DMS53 (cell line): ENCODE measurements at places on chromosomes 6 and 20.

DNA sequence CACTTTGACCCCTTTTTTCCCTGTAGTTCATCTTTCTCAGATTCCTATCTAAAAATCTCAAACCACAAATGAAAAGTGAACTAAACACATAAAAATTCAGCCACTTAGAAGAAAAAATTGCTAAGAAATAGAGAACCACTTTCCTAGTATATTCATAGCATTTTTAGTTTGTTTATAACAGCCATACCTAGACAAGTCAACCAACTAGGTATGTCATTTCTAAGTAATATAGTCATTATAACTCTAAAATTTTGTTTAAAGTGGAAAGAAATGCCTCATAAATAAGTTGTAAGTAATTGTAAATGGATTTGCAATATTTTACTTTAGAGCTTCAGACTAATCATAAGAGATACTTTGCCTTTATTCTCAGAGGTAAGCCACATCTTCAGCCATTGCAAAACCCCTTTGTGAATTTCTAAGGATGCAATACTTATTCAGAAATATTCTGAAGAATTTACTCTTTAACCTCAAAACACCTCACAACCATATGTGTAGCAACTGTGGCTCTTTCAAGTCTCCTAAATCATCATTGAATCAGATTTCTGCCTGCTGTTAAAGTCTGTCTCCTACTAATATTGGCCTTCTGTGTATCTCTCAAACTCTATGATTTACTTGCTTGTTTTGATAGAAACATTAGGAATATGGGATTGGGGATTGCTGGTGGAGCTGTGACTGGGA is 6.9 kb upstream of the SUMO4 start:
- DNase-seq: no peak

GRCh38 chr6:98044791-98045470 is 761.9 kb upstream of the MMS22L start:
- no peak for DNase-seq

GRCh38 chr20:42053350-42053749 is 435.2 kb upstream of the CHD6 start:
- no peak for DNase-seq

GRCh38 chr6:40395698-40396076 is 191.5 kb downstream of the LRFN2 start:
- DNase-seq: no peak

GRCh38 chr6:63685446-63686379 is 50.1 kb downstream of the PHF3 start:
- DNase-seq: no peak

GRCh38 chr20:16563066-16563806 is 10.0 kb downstream of the KIF16B start:
- DNase-seq: no peak

GRCh38 chr20:25372584-25373336 is 17.9 kb downstream of the ABHD12 start:
- DNase-seq: no peak

- no peak for DNase-seq
Observed at GRCh38 chr20:63775096-63775978, 35.8 kb downstream of the SLC2A4RG start.

DNA sequence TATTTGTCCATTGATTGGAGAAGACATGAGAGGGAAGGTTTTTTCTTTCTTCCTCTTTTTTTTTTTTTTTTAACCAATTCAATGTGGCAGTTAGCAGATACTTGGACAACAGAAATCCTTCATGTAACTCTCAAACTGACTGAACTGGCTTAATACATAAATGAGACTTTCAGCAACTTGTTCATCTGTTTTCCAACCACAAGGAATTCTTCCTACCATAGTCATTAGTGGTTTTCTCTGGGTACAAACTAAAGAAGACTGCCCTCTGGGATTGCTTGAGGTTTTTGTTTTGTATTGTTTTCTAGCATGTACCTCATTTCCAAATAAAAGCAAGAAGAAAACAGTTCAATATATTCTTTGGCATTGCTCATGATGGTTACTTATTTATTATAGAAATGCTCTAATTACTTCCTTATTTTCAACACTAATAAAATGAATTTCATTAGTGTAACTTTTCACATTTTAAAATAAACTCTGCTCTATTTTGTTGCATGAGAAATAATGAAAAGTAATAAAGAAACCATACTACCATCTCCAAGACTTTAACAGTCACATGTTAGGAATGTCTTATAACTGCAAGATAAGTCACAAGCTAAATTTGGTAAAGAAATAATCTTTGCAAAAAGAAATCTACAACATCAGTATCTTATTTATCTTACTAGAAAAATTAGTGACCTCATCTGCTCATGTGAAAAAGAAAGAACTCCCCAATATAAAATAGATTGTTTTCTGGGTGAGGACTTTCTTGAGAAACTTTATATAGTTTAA is 52.0 kb downstream of the ME1 start:
- no peak for DNase-seq
